ENCODE measurements at places on chromosomes 1 and 21.

DNA sequence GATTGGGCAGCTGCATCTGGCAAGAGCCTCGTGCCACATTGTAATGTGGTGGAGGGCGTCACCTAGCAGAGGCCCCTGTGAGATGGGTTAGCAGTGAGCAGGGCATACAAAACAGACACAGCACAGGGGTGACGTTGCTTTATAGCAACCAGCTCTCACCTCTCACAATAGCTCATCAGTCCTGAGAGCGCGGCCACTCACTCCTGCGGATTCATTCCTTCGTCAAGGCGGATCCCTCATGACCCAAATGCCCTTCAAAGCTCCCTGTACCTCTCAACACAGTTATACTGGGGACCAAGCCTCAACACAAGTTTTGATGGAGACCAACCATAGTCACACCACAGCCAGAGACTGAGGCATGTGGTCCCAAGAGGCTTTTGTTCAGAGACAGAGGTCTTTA, 22.9 kb downstream of the SLC37A1 start:
- no peak for DNase-seq

- DNase-seq = no peak
Measured at GRCh38 chr1:207824691-207825408, 73.0 kb downstream of the CD46 start.

GRCh38 chr1:94383966-94384408, 34.2 kb upstream of the ABCD3 start:
- DNase-seq = no peak

DNA sequence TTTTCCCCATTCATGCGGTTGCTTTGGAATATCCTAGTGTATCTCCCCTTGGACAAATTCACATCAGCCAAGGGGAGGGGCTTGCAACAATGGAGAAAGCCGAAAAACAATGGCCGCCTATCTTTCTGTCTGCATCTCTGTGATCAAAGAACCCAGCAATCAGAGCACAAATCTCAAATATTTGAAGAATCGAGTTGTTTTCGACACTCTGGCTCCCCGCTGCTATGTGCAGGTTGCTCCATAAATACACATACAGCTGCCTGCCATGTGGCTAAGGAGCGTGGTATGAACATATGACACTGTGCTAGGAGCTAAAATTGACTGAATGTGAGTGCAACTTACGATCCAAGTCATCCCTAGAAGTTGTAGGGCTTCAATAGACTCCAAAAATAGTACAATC, 8.5 kb downstream of the CFHR4 start:
- no peak for DNase-seq

DNA sequence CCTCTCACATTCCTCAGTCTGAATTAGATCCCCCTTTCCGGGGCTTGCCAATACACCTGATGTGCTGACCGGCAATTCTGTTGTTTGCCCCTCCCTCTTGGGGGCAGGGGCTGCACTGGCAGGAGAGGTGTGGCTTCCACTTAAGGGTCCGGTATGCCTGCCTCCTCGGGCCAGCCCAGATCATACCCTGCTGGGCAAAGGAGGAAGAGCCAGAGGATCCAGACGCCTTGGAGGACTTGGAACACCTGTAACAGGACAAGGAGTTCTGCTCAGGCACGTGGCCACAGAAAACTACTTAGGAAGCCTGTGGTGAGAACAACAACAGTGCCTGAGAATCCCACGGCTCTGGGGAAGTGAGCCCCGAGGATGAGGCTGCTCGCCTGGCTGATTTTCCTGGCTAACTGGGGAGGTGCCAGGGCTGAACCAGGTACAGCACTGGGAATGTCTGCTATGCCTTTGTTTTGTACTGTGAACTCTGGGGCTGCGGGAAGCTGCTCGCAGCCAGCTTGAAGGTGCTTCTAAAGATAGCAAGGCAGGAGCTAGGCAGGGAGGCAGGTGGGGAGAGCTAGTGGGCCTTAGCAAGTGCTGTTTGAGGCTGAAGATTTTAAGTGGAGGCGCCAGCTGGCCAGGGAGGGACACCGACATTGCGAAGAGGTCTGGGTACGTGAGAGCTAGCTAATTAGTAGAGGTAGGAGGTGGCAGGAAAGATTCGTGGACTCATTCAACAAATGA, at the start of gene SMPDL3B:
Gene SMPDL3B (plus strand): TSS at position 183 of the 732 bp plus-strand sequence. CDS start 184 bp downstream, at position 367.
- DNase-seq = no peak

GRCh38 chr1:98924977-98925376, 79.7 kb downstream of the PLPPR5 start:
- DNase-seq = no peak

DNA sequence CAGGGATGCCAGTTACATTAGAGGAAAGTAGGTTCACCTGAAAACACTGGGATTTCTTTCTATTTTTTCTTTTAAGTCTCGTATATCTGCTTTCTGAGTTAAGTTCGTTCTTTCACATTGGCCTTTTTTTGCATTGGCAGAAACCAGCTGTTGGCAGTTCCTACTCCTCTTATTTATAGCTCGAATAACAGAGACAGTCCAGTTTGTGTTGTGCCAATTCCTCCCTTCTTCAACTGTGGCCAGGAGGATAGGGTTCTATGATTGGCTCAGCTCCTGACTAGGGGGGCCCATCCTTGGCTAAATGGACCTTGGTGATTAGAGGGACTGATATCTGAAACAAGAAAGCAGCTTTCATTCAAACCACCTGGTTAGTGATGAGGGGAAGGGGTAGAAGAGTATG, 115.8 kb downstream of the RPS6KC1 start:
- DNase-seq = no peak

DNA sequence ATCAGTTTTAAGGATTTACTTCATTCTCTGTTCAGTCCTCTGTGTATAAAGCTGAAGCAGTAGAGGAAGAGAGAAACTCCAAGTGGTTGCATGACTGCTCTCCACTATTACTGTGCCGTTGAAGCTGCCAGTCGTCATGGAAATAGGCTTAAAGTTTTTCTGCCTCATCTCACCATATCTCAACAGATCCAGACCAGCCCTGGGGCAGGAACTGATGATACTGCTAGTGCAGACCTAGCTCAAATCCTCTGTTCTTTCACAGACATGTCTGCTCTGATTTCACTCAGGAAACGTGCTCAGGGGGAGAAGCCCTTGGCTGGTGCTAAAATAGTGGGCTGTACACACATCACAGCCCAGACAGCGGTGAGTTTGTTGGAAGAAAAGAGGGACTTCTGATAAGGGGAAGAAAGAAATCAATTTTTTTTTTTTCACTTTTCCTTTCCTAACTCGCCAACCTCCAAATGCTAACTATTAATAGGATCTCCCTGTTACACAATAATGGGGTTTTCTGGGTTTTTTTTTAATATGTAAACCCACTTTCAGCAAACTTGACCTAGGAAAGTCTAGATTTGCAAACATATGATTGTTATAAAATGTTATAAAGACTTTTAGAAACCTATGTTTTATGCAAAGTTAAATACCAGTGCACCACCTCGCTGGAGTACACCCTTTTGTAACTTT, 22.2 kb upstream of the STRIP1 start:
- DNase-seq = no peak

DNA sequence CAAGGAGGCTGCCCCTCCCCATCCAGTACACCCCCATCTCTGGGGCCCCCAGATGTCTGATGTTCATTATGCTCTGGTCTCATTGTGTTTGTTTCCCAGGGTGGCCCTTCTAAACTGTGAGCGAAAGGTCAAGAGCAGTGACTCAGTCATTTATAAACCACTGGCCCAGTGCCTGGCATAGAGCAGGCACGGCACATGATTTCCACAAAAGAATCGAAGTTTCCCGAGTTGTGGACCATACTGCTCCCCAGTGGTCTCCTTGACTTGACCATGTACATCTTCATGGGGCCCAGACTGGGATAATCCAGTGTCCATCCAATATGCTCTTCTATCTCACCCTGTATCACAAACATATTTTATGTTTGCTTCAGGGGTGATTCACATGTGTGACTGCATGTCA, 153.3 kb downstream of the NR5A2 start:
- DNase-seq = no peak

GRCh38 chr1:213968146-213968825, 19.5 kb upstream of the PROX1 start:
- DNase-seq = no peak

DNA sequence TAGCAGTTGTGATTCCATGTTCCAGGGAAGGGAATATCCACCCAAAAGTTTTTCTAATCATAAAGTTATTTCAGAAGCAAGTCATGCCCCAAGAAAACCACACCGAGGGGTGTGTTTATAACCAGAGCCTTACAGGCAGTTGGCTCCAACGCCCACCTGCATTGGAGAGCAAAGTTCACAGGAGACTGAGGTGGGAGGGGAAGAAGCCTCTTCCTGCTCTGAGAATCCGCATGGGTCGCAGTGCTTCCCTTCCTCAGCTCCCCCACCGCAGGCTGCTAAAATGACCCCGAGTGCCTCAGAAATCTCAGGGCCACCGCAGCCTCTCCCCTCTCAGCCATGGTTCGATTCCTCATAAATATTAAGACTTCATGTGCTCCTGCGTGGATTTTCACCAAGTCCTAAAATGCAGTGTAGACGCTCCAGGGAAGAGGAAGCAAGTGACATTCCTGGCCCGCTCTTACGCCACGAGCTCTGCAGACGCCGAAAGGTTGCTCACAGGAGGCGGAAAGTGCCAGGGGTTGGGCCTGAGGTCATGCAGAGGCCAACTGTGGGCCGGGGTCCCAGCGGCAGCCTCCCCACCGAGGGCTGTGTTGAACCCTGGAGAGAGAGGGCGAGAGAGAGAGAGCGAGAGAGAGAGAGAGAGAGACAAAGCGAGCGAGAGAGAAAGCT, 13.4 kb upstream of the SPSB1 start:
- DNase-seq = no peak

- DNase-seq = no peak
Measured at GRCh38 chr1:202002507-202002906, 7.9 kb upstream of the ELF3 start.

- no peak for DNase-seq
Measured at GRCh38 chr21:45780647-45781046, 137.1 kb downstream of the PCBP3 start.

GRCh38 chr1:170711682-170712081, 47.8 kb downstream of the PRRX1 start:
- no peak for DNase-seq

DNA sequence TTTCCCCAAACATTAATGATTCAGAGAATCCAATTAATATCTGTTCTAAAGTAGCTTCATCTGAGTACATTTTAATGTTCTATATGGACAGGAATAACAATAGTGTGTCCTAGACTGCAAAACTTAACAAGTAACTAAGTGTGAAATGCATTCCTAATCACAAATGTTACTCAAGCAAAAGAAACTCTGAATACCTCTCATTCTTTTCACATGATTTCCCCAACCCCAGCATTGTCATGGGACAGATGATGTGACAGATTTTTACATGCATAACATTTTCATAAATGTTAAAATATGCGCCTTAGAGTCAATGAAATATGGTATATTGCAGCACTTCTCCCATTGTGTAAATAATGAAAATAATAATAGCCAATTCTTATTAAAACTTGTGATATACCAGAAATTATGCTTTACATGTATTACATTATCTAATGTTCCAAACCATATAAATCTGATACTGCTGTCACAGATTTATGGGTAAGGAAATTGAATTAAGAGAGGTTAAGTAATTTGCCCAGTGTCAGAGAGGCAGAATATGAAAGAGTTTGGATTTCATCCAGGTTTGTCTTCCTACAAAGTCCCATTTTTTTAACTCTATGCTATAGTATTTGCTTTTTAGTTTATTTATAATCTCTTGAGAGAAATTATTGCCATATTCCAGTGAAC, 269.4 kb downstream of the LRRC7 start:
- DNase-seq = no peak

- no peak for DNase-seq
Measured at GRCh38 chr1:171595324-171595723, 26.7 kb upstream of the MYOCOS start.

DNA sequence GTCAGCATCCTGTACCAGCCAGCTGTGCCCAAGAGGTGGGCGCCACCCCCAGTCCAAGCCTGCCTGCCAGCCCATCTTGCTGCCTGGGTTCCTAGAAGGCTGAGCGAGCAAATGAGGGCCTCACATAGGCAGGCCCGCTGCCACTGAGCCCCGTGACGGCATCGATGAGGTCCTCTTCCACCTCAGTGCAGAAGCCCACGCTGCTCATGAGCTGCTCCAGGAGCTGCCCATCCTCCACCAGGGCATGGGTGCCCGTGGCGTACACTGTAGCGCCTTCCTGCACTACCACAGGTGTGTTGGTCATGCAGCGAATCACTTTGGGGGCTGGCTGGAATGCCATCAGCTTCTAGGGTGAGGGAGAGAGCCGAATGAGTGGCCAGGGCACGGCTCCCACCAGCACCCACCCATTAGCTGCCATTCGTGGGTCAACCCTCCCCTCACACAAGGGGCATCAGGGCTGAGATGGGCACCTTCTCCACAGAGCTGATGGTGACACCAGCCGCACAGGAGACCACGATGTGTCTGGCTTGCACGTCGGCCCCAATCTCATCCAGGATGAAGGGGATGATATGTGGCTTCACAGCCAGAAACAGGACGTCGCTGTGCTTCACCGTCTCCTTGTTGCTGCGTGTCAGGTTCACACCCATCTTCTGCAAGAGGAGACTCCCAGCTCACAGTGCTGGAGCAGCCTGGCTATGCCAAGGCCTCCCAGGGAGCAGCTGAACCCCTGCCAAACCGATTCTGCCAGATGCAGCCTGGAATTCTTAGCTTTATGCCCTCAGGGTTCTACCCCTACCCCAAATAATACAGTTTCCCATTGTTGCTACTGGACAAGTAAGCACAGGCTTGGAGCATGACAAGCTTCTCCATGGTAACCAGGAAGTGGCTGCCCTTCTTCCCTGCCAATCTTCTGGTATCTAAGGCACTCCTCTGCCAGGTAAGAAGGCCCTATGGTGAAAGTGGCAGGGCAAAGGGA, 2.0 kb downstream of the PYCR2 start:
- DNase-seq = no peak

DNA sequence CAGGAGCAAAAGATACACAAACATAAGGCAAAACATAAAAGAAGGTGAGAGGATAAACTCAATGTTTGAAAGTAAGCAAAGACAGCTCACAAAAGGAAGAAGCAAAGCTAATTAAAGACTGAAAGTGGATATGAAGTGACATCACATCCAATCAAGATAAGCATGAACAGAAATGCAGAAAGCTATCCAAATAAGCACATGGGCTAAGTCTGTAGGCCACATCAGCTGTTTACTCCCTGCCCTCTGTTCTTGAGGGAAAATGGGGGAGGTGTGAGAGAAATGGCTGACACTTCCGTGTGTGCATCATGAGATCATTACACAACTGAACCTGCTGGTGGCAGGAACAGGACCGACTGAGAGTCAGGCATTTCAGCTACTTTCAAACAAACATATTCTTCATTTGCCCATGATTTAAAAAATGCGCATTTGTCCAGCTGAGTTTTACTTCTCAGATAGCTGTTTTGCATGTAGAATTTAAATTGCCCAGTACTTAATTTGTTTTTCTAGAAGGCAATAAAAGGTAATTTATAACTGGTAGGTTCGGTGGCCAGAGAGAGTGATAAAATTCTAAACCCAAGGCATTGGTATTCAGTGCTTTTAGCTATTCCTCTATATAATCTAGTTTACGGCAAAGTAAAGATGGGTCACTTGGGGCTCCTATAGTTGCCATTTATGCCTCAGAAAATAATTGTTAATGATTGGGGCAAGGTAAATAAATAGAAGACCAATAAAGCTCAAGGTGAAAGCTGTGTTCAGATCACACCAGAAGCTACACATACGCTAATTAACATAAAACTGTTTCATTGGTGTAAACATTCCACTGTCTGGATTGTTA, 27.2 kb upstream of the MAN1A2 start:
- no peak for DNase-seq

Data from activated effector memory CD4-positive, alpha-beta T cell treated with Interleukin-2 at 50 U/mL for 16 hours (primary cell).